ENCODE measurements at places on chromosomes 6 and 20.

GRCh38 chr6:56724455-56724854 lies 81.8 kb upstream of the DST start:
- no peak for DNase-seq

DNA sequence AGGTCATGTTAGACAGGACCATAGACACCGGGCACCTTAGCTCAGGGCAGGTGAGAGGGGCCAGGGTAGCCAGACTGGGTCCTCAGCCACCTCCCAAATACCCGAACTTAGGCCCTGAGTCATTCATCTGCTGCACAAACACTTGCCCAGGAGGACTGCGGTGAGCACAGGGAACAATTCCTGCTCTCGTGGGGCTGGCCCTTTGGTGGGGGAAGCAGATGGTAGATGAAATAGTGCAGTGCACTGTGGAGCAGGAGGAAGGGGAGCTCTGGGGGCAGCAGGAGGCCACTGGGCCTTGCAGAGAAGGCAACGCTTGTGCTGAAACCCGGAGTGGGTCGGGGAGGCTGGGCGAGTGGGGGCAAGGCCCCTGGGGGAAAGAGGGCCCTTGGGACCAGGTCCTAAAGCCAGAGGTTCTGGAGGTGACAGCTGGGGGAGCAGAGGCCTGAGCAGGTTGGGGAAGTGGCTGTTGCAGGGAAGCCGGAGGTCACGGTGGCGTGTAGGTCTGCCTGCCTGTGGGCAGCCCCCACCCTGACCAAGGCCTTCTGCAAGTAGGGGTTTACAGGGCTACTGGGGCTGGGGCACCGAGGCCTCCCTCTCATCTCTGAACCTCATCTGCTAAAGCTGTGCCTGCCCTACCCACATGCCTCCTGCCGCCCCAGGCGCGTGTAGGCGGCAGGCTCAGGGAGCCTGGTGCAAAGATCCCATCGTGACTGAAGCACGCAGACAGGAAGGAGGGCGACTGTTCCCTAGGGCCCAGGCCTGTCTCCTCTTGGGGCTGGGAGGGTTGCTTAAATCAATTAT lies 4.7 kb upstream of the NPBWR2 start:
- no peak for DNase-seq

- no peak for DNase-seq
These were observed 344.4 kb downstream of the ESR1 start for GRCh38 chr6:152151920-152152319.

GRCh38 chr6:134132494-134133141 lies 80.2 kb upstream of the SLC2A12 start:
- DNase-seq, result no peak

DNA sequence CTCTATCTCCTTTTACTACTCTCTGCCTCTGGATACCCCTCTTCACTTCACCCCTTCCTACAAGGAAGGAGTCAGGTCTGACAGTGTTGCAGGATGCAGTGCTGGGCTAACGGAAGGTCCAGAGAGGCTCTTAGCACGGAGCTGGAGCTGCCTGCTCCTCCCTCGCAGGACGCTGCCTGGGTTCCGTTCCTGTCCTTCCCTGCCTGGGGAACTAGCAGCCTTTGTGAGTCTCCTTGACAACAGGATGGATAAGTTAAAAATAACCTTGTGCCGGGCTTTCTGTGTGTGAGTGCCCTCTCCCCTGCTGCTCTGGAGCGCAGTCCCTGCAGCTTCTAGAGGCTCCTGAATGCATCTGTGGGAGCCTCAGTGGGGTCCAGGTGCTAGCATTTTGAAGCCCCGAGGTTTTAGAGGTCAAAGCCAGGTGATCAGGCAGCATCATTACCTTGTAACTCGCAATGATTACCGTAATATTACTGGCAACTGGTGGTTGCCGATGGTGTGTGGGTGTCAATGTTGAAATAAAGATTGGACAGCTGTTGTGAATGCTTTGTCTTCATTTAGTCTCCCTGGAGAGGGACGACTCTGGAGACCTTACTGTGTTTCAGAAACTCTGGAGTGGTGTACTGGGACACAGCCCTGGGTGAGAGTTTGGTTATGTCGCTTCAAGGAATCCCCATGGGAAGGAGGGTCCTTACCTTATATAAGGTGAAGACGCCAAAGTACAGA lies 44.4 kb downstream of the CDS2 start:
- peak; percentile 86 for DNase-seq

DNA sequence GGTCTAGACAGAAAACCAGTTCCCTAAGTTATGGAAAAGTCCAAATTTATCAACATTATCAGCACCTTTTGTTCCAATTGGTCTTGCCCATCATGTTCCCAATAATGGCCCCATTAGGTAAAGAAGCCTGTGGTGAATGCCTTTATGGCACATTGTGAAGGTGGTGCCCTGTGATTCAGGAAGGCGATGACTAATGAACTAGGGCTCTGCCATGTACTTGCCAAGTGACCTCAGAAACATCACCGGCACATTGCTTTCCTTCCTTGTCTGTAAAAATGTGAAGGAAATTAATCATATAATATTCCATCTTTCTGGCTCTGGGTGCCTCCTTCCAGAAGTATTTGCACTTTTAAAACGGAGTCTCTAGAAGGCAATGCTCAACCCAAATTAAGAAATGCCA lies 132.3 kb downstream of the UNC5CL start:
- no peak for DNase-seq

GRCh38 chr6:119034827-119035458 lies 43.5 kb downstream of the FAM184A start:
- DNase-seq, result no peak

DNA sequence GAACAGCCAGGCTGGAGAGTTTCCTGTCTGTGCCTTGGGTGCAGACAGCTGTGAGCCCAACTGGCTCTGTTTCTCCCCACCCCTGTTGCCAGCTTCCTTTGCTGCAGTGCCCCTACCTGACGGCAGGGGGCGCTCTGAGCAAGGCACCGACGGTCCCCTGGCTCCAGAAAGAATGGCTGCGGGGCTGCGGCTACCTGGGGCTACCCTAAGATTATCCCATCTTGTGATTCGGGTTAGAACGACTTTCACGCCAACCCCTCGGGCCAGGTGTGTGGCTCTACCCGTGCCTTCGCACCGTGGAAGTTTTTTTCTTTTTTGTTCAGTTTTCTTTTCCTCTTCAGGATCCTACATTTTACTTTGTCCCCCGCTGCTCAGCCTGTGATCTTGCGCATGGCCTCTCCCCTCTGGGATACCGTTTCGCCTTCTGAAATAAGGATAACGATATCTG lies 33.4 kb upstream of the AAR2 start:
- DNase-seq, result peak; percentile 71

- DNase-seq, result no peak
These were observed 39.7 kb downstream of the LBP start for GRCh38 chr20:38386004-38386403.

DNA sequence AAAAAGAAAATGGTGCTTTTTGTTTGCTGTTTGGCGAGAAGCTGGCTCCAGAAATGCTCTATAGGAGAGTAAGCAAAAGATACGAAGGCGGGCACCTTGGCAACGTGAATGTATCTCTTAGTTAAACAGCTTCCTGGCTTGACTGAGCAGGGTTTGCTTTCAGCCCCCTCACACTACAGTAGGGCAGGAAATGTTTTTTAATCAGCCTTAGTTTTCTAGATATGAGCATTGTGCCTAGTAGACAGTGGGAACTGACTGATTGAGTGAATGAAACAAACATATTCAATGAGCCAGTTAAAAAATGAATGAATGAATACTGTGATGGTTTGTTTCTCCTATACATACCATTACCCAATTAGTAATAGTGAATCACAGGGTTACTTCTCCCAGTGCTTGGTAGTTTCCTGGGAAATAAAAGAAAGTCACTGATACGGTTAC lies 19.9 kb downstream of the CAP2 start:
- DNase-seq, result no peak

DNA sequence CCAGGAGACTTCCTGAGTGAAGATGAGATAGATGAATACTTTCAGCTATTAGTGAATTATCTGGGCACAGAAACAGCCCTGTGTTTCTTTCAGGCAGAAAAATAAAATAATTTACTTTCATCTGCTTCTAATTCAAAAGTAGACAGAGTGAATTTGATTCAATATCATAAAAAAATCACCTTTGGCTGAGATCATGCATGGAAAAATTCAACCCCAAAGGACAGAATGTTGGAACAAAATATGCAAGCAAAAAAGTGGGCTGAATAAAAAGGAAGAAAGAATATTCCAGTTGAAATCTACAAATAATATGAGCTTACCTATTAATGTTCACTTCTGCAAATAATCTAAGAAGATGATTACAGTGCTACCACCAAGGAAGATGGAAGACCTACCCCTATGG lies 546.9 kb downstream of the TFAP2B start:
- DNase-seq, result no peak

GRCh38 chr6:125728739-125729138 lies 20.7 kb upstream of the HEY2 start:
- DNase-seq, result peak; percentile 55

GRCh38 chr6:74091136-74091793 lies 395.3 kb downstream of the CD109 start:
- DNase-seq, result peak; percentile 59

DNA sequence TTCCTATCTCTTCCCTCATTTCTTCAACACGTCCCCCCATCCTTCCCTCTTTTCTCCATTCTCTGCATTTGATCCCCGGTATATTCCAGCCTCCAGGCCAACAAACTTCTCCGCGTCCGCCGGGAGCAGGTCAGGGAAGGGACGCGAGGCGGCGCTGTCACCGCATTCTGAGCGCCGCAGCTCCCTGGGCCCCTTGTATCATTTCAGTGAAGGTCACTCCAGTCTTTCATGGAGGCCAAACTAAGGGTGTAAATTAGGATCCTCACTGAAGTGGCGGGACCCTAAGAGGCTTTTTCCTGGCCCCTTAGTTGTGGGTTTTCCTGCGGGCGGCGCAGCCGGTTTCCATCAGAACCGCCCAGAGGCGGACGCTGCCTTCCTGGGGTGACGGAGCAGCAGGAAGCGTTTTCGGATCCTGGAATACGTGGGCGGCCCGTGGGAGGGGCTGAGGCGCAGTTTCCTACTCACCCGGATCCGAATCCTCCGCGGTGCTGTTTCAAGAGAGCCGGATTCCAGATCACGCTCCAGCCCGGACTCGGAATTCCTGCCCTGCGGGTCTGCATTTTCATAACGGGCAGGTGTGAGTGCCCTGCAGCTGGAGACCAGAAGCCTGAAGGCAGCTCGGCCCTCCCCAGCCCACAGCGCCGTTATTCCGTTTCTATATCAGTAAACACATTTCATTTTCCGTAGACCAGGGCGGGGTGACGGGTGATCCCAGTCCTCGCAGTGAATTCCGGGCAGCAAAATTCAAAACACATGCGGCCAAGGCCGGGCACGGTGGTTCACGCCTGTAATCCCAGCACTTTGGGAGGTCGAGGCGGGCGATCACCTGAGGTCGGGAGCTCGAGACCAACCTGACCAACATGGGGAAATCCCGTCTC lies 3.6 kb upstream of the MICA start:
- DNase-seq, result no peak

DNA sequence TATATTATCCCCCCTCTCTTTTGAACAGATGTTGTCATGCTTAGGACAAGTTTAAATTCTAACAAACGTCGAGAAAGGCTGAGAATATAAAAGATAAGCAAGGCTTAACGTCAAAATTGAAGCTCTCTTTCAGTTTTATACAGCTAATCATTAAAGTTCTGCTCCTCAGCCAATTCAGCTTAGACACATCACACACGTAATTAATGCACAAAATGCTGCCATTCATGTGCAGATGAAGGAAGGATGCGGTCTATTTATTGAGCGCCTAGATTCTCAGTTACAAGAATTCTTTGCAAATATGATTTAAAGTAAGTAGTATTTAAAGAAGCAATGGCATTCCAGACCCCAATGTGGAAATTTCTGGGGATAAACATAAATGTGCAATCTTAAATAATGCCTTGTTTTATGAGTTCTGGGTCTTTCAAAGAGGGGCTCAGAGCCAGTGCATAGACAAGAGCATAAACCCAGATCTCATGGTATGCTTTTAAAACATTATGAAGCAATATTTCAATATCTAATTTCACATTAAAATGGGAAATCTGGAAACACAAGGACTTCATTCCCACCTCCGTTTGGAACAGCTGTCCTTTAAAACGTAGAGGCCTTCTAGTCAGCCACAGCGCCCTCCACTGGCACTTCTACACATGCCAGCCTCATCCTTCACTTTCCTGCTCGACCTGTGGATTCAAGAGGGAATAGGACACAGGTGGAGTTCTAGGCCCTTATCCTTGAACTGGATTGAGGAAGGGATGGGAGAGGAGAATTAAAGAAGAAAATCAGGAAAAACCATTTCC lies 85.8 kb downstream of the LYRM4 start:
- DNase-seq, result no peak

Measured in NCI-H1417 (cell line).